Neuronal stem cell (in vitro differentiated cells): ENCODE measurements at places on chromosomes 3 and 15.

DNA sequence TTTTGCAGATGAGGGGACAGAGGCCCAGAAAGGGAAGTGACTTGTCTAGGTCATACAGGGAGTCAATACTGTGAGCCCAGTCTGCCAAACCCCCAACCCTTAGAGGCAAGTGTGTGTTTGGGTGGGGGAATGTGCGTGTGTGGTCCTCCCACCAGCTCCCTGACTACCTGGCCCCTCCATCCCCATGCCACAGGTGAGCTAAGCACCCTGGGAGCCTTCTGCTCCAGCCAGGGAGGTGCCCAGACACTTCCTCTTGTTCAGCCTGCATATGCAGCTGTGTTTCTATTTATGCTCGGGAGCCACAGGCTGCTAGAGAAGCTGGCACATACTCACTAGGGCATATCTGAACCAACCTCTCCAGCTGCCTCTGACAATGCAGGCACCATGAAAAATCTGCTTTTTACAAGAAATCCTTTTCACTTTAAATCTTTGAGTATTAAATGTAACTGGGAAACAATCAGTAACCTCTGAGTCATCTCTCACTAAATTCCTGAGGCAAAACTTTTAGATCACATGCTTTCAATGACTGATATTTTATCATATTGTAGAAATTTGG, 20.7 kb downstream of the TBC1D2B start:
- no peak for DNase-seq

DNA sequence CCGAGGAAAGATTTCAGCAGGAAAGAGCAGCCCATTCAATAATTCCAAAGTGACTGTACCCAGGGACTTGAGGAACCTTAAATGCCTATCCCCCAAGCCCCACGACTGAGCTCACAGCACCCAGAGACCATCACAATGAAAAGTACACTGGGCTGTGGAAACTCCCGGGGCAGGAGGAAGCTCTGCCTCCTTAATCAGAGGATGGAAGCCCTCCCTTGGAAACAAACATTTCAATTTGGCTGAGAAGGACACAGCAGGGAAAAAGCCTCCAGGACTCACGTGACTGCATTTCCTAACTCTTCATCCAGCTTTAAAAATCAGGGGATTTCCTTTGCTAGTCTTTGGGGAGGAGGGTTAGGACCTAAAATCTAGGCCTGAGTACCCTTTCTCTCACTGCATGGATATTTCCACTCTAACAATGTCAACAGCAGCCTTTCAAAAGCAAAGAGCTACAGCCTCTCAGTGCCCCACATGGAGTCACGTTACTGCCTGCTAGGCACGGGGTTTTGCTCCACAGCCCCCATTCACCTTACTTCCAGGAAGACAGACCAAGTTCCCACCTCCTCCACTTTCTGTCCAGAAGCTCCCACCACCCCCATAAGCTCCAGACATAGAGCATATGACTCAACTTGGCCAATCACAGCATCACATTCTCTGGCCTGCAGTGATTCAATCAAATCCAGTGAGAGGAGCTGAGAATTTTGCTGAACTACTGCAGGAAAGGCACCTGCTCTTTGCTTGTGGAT, 68.9 kb upstream of the WNT5A start:
- no peak for DNase-seq

DNA sequence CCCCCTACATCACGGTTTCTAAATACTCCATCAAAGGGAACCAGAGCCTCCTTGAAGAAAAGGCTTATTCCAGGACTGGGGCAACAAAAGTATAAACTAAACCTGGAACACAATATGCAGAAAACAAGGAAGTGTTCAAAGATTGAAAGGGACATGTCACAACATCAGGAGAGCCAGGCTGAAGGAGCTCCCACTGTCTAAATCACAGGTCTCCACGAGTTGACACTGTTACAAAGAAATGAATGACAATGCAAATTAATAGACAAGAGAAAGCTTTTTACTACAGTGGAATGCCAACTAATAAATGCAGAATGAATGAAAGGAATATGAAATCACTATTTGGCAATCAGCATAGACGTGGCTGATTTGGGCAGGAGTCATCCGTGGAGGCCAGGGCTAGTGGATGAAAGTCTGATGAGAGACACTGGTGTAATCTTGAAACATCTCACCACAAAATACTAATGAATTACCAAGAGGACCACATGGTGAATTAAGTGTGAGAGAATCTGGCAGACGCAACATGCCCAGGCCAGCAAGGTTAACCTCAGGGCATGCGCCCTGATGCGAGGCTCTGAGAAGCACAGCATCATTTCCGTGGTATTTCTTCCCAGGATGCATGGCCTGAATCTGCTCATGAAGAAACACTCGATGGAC, 123.8 kb upstream of the TJP1 start:
- DNase-seq: no peak

GRCh38 chr15:64224511-64224910, 61.7 kb upstream of the PPIB start:
- no peak for DNase-seq

DNA sequence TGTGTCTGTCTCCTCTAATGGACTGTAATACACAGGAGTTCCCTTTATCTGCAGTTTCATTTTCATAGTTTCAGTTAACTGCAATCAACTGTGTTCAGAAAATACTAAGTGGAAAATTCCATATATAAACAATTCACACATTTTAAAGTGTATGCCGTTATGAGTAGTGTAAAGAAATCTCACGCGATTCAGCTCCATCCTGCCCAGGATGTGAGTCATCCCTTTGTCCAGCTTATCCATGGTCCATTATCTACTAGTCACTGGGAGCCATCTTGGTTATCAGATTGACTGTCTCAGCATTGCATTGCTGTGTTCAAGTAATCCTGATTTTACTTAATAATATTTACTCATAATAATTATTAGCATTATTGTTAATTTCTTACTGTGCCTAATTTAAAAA, 14.5 kb downstream of the ZPLD1 start:
- no peak for DNase-seq

- peak; percentile 32 for DNase-seq
These were observed 84.2 kb upstream of the ABHD2 start for GRCh38 chr15:89003865-89004725.

DNA sequence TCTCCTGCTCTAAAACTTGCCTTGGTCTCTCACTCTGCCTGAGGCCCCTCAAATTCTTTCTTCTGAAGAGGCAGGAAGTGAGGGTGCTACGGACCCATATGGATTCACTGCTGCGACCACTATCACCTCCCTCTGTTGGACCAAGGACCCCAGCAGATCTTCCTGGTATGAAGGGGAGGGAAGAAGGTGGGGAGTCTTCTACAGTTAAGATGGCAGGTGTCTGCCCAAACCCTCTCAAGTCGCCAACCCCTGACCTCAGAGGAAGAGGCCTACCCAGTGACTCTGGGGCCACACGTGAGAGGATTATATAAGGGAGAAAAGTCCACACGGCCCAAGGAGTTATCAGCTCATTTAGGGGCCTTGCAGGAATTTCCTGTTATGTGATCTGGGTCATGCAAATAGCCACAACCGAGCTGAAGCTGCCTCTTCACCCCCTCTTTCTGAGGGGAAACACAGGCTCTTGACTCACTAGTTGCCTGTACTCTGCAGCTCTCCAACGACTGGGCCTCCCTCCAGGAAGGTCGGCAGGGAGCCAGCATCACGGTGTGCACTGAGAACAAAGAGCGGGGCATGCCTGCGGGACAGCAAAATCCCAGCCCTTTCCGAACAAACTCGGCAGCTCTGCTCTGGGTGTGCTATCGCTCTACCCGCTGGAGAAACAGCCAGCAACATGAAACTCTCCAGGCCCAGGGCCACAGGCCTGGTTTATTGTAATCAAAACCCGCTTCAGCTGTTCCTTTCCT, 116.0 kb downstream of the XXYLT1 start:
- DNase-seq: no peak

- DNase-seq: no peak
These were observed 24.2 kb downstream of the DENND4A start for GRCh38 chr15:65767895-65768294.

GRCh38 chr15:70276401-70276800, 178.7 kb upstream of the TLE3 start:
- no peak for DNase-seq

DNA sequence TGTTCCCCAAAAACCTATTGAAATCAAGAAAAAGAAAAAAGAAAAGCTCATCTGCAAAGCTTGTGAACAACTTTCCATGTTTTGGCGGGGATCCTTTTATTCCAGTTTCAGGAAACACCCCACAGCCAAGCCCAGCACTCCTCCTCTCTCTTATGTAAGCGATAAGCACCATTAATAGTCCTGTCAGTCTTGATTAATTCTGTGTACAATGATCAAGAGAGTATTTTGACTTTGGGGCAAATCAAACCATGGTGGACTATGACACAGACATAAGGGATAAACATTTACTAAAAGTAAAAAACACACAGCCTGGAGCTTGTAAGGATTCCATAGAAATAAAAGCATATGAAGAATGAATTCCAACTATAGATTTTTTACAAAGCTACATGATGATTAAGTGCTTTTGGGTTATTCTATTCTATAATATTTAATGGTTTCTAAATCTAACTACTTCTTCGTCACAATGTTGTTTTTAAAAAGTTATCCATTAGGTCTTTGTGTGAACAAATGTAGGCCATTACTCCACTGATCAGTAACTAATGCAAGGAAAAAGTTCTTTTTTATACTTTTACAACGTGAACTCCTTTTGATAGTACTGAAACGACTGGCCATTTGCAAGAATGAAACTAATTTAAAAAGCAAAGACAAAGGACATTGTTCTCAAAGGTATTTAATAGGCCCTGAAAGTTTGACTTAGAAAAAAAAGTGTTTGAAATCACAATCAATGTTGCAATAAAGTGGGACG, 106.5 kb downstream of the KCNAB1 start:
- DNase-seq: no peak

- DNase-seq: no peak
These were observed 254.5 kb upstream of the RORA start for GRCh38 chr15:61483599-61483998.

GRCh38 chr3:31659246-31659645, 126.5 kb downstream of the STT3B start:
- no peak for DNase-seq

- no peak for DNase-seq
These were observed 366.8 kb downstream of the ZIC1 start for GRCh38 chr3:147775816-147776530.

GRCh38 chr3:167184511-167184910, 195.6 kb downstream of the ZBBX start:
- DNase-seq: no peak

- no peak for DNase-seq
These were observed 15.1 kb upstream of the PRICKLE2 start for GRCh38 chr3:64240396-64240795.

- no peak for DNase-seq
These were observed 33.6 kb upstream of the ETV5 start for GRCh38 chr3:186142393-186142932.

DNA sequence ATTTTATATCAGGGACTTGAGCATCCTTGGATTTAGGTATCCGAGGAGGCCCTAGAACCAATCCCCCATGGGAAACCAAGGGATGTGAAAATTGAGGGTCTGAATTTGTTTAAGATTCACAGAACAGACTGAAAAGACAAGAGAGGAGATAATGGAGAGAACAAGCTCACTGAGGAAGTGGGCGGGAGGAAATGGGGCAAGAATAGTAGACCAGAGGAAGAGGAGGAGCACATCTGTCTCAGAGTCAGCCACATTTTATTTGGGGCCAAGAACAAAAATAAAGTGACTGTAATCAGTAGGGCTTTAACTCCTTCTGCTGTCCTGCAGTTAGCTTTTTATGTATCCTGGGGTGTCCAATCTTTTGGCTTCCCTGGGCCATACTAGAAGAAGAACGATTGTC, 63.8 kb downstream of the BLM start:
- DNase-seq: no peak

GRCh38 chr3:126926684-126927400, 56.1 kb upstream of the PLXNA1 start:
- DNase-seq: no peak

DNA sequence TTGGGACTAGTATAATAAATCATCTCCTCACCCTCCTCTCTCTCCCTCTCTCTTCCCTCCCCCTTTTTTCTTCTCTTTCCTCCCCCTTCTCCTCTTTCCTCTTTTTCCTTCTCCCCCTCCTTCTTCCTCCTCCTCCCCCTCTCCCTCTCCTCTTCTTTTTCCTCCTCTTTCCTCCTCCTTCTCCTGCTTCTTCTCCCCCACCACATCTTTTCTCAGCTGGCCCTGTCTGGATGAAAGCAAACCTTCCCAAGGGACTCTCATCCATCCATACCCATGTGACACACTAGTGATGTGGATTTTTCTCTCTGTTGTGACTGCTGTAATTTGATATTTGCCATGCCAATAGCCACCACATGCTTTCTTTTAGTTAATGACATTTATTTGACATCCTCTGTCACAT, 127.2 kb downstream of the EBLN2 start:
- no peak for DNase-seq

DNA sequence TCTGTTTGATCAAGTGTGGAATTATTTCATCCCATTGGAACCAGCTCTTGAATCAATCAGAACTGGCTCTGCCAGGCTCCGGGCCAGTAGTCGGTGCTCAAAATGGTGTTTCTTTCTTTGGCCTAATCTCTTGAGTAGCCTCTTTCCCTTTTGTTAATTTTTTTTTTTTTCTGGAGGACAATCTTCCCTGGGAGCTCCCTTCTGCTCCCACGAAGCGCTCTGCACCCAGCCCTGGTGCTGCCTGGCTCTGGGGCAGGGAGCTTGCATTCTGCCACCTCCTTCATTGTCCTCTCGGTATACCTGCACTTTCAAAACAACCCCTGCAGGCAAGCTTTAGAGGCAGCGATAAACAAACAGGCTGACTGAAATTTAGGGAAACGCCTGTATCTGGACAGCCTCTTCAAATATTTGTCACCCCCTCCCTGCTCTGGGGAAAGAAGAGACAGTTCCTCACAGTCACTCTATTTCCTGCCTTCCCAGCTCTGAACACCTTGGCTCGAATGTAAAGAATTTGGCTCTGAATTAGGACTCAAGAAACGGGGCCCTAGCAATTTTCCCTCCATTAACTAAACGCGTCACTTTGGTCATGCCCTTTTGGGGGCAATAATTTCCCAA, 1.1 kb upstream of the THSD4 start:
- DNase-seq: no peak

GRCh38 chr3:66693461-66694031, 192.7 kb upstream of the LRIG1 start:
- no peak for DNase-seq
